ENCODE measurements at places on chromosomes 11 and 22.

- no peak for DNase-seq
Measured at GRCh38 chr11:123690485-123690884, 36.1 kb upstream of the SCN3B start.

DNA sequence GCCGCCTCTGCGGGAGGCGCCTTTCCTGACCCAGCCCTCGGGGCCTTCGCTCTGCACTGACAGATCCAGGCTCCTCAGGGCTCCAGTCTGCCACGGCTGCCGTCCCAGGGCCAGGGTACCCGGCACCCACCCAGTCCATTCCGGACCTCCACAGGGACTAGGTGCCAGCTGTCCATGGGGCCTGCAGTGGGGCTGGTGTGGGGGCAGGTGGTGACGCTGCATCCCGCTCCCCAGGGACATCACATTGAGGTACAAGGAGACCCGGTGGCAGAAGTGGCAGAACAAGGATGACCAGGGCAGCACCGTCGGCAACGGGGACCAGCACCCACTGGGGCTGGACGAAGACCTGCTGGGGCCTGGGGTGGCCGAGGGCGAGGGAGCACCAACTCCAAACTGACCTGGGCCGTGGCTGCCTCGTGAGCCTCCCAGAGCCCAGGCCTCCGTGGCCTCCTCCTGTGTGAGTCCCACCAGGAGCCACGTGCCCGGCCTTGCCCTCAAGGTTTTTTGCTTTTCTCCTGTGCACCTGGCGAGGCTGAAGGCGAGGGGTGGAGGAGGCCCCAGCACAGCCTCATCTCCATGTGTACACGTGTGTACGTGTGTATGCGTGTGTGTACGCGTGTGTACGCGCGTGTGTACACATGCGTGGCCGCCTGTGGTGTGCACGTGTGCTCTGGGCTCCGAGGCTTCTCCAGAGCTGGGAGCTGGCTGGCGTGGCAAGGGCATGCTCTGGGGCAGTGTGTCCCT is 16.7 kb downstream of the RNH1 start:
- no peak for DNase-seq

DNA sequence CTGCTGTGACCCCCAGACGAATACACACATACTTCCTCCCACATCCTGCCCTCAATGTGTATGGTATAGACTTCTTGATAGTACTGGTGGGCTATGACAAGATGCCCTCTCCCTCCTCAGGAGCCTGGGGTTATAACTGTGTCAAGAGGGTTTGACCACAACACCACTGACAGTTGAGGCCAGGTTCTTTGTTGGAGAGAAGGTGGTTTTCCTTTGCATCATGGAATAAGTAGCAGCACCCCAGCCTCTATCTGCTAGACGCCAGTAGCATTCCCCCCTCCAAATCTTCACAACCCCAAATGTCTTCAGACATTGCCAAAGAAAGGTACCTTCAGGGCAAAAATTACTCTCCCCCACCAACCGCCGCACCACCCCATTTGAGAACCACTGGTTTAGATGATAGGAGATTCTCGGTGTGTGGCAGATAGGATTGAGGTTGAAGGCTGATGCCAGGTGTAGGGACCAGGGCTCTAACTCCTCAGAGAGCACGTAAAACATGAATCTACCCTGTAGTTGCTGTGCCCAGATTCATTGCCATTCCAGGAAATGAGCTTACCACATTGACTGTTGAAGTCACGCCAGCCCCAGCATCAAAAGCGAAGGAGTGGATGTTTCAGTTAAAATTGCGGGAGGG is 5.5 kb upstream of the MYO18B start:
- no peak for DNase-seq

- DNase-seq, result no peak
Measured at GRCh38 chr11:41920374-41920773, 460.9 kb upstream of the LRRC4C start.

- DNase-seq, result peak; percentile 87
Measured at GRCh38 chr11:24082860-24083259, 414.0 kb upstream of the LUZP2 start.

DNA sequence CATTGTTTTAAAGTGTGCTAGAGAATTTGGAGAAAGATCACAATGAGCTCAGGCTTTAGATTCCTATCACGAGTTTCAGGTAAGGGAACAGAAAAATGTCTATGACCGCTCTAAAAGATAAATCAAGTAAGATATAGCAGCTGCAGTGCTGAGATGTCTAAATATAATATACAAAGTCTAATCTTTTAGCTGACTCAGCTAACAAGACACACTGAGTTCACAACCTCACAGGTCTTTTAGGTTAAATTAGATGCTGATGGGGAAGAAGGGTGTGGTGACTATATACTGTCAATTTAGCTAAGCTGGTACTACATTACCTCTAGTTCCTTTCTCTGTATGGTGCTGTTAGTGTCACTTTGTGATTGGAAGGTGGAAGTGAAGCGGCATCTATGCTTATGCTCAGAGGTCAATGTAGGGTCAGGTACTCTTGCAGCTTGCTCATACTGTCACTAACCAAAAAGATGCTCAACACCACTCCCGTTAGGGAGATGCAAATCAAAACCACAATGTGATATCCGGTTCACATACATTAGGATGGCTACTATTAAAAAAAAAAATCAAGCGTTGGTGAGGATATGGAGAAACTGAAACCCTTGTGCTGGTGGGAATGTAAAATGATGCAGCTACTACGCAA is 283.5 kb downstream of the SWAP70 start:
- DNase-seq, result no peak

DNA sequence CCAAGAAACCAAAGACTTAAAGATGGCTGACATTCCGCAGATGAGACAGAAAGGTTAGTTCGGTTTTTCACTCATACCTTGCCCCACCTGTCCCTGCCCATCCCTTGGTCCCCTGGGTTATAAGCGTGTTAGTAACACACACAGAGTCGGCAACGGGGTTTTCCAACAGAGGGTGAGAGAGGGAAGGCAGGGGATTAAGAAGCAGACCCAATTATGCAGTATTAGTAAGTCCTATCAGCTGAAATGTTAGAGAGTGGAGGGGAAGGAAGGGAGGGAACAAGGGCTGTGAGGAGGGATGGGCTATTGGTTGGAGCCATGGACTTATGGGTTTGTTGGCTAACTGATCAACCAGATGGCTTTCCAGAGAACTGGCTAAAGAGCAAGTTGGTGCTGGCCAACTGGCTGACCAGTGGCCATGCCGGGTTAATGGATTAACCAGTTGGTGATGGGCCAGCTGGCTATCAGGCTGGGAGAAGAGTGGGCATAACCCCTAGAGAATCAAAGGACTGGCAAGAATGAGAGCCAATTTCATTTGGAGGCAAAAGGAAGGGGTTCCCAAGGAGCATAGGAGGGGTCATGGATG is 45.5 kb downstream of the NRXN2 start:
- no peak for DNase-seq

DNA sequence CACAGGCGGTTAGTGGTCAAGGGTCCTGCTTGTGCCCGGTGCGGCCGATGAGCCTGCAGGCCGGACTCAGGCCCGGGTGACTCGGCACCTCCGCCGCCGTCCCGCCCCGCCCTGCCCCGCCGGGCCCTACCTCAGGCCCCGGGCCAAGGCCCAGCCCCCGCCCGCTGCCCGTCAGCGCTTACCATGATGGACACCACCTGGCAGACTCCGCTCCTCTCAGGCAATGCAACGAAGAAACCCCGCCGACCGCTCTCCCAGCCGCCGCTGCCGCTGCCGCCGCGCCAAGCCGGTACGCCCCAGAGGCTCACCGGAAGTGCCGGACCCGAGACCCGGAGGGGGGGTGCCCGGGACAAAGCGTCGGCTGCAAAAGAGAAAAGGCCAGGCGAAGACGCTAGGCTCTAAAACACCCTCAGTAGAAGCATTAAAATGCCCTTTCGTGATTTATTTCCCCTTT is at the start of gene UFD1:
Gene UFD1 (minus strand): TSS at position 293 of the 454 bp plus-strand sequence. CDS start 108 bp downstream, at position 185.
- peak; percentile 91 for DNase-seq

DNA sequence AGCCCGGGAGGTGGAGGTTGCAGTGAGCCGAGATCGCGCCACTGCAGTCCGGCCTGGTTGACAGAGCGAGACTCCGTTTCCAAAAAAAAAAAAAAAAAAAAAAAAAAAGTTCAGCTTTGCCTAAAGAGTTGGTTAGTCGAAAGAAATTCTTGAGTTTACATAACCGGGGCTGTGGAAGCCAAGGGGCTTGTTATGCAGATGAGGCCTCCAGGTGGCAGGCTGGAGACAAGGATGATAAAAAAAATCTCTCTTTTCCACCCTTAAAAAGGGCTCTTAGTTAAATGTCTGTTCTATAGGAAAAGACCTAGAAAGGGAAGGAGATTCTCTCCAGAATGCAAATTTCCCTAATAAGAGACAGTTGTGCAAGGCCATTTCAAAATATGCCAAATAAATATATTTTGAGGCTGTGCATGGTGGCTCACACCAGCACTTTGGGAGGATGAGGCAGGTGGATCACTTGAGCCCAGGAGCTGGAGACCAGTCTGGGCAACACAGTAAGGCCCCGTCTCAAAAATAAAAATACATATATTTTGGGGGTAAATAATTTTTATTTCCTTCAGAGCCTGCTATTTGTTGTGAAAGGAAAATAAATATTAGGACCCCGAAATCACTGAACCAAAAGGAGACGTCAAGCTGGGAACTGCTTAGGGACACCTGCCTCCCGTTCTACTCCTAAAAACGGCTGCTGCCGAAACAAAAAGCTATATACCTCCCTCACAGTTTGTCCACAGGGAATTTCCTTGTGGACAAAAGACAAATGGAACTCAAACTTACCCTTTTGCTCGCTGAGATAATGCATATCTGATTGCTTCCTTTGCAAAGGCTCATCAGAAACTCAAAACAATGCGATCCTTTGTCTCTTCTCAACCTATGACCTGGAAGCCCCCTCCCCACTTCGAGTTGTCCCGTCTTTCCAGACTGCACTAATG is 2.4 kb upstream of the IFITM2 start:
- peak; percentile 65 for DNase-seq

GRCh38 chr11:87743007-87743406 is 432.2 kb downstream of the RAB38 start:
- peak; percentile 23 for DNase-seq

- DNase-seq, result no peak
Measured at GRCh38 chr11:46118702-46119351, 2.4 kb downstream of the PHF21A start.

DNA sequence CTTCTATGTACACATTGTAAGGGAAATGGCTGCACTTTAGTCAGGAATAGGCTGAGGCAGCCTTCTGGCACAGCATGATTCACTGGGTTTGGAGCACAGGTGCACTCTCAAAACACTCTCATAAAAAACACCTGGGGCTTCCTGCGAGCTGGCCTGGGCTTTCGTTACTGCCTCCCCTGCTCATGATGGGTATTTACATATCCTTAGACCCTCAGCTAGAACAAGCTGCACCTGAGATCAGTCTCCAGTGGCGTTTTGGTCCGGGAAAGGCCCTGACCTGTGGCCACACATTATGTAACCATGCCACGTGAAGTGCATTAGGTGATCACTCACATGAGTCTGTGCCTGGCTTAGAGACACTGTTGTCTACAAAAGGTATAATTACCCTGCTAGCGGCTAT is 321.7 kb downstream of the TMEM135 start:
- no peak for DNase-seq

- DNase-seq, result no peak
Measured at GRCh38 chr11:36278531-36279282, 10.5 kb downstream of the COMMD9 start.

DNA sequence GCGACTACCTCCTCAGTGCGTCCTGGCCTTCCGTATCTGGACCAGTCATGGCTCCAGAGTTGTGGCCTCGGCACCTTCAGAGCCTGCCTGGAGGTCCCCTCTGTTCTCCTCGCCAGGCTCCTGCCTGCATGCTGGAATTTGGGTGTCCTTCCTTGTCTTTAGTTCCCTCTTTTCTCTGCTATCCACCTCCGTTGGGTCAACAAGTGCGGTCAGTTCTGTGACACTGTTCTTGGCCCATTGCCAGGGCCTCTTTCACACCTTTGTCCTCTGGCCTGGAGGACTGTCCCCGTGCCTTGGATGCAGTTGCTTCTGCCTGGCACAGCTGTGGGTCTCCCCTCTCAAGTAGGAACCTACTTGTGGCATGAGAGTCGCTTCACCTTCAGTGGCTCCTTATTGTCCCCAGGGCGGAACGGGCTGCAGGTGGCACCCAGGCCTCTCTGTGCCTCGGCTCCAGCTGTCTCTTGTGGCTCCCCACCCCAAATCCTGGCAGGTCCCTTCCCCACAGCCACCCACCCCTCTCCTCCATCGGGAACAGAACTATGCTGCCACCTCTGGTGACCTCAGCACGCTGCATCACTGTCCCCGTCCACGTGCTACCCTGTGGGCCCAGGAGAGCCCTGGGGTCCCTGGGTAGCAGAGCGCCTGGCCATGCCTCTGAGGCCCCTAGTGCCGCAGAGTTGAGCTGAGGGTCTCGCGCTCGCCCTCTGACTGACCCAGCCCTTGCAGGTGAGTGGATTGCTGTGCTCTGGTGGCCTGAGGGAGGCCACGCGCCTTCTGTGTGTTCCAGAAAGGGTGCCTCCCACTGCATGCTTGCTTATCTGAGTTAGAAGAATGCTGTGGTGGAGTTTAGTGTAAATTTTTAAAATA is 4.7 kb downstream of the DGCR8 start:
- peak; percentile 70 for DNase-seq

GRCh38 chr11:12098601-12099000 is 11.8 kb upstream of the MICAL2 start:
- DNase-seq, result no peak

- DNase-seq, result peak; percentile 36
Measured at GRCh38 chr11:87223816-87224215, 186.1 kb downstream of the TMEM135 start.

DNA sequence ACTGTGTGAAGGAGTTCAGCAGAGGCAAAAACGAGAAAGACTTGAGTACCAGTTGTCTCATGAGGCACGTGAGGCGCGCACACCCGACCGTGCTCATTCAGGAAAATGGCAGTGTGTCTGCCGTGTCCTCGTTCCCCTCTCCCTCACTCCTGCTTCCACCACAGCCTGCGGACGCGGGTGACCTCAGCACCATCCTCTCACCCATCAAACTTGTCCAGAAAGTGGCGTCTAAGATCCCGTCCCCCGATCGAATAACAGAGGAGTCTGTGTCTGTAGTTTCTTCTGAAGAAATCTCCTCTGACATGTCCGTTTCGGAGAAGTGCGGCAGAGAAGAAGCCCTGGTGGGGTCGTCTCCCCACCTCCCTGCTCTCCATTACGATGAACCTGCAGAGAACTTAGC is 30.4 kb downstream of the ZBED4 start:
- no peak for DNase-seq

GRCh38 chr22:50276143-50276542 is 6.0 kb upstream of the MAPK11 start:
- peak; percentile 72 for DNase-seq

DNA sequence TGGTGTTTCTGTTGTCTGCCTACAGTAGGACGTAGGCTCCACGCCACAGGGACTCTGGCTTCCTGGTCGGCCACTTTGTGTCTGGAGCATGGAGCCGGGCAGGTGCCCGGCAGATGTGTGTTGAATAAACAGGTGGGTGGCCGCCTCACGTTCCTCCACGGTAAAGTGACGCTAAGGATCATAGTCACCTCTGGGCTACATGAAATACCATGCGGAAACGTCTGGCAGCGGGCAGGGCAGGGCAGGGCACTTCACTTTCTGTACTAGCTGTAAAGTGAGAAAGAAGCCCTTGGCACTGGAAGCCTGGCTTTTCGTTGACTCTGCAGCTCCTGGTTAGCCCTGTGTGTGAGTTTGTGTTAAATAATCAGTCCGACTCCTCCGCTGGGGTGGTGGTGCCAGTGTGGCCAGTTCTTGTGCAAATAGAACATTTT is 52.4 kb downstream of the MCM5 start:
- no peak for DNase-seq
